ENCODE measurements at places on chromosomes 4 and X. TPM values are rescaled to one million over a fixed set of nuclear protein-coding genes. Genes with fewer than 3 reads are reported as not detected.

The H2AZ1 gene
- total RNA-seq = 143 TPM

GRCh38 chrX:72316408-72317110 lies 10.8 kb upstream of the CITED1 start:
- DNase-seq = no peak
- no peaks in the 10 kb centered on the region for H3K4me1 ChIP-seq
- no peak overlapping the region for H3K27ac ChIP-seq

The TNIP3 gene
- total RNA-seq = 1.3 TPM

The ZBTB49 gene
- total RNA-seq = 14.7 TPM

DNA sequence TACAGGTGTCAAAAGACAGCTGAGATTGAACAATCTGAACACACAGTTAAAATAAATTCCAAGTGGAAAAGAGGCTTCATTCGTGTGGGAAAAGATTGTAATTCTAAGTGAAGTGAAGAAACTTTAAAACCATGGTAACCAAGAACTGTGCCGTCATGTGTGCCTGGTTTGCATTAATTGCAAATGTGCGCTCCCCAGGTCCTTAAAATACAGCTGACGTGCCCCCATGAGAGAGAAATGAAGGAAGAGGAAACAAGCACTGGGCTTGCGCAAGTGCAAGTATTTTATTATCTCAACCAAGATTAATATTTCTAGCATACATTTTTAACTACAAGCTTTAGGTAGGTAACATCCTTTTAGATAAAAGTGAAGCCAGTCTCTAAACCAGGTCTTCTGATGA lies 92.5 kb downstream of the PARM1 start:
- no peak overlapping the region for H3K4me3 ChIP-seq
- H3K27me3 ChIP-seq = no peaks in the 10 kb centered on the region
- no peak for DNase-seq
- H3K27ac ChIP-seq = no peak overlapping the region
- no peaks in the 10 kb centered on the region for H3K36me3 ChIP-seq
- H3K4me1 ChIP-seq = no peaks in the 10 kb centered on the region

The THAP9 gene
- 2.3 TPM for total RNA-seq

GRCh38 chr4:26174027-26174426 lies 146.8 kb upstream of the RBPJ start:
- no peak for DNase-seq
- peak overlapping the region; percentile 58 for H3K4me3 ChIP-seq
- H3K4me1 ChIP-seq = peaks cover 12% of the 10 kb centered on the region
- H3K27ac ChIP-seq = no peak overlapping the region

The HNRNPH2 gene
- total RNA-seq = 44.1 TPM

GRCh38 chr4:120821029-120821428 lies 101.5 kb downstream of the PRDM5 start:
- no peak overlapping the region for H3K4me3 ChIP-seq
- H3K4me1 ChIP-seq = no peaks in the 10 kb centered on the region
- H3K27ac ChIP-seq = no peak overlapping the region
- H3K27me3 ChIP-seq = no peaks in the 10 kb centered on the region
- no peak for DNase-seq

The PSAPL1 gene
- not detected for total RNA-seq

DNA sequence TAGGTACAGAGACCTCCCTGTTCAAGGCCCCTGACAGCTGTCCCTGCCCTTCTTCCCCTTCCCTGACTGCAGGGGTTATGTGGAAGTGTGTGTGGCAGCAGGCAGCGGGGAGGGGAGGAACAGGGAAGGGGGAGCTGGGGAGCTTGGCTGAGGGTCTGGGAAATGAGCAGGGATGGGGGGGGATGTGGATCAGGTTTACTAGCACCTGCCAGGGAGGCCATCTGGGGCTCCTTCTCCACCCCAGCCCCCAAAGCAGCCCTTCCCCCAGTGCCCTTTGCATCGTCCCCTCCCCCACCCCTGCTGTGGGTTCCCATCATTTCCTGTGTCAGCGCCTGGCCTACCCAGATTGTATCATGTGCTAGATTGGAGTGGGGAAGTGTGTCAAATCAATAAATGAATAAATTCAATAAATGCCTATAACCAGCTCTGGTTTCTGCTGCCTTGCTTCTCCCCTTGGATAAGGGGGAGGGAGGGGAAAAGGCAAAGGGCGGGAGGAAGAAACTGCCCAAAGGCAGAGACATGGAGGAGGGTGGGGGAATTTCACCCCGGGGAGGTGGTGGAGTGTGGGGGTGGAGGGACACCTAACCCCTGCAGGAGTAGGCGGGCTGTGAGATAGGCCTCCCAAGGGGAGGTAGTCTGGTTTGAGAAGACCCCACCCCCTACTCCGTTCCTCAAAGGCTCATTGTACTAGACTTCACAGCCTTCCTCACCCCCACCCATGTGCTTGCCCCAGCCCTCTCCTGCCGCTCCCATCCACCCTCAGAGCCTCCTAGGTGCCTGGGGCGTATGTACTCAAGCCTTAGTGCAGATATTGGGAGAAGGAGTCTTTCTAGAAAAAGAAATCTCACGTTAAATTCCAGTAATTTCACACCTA lies 3.2 kb downstream of the CXorf65 start:
- H3K4me3 ChIP-seq = peak overlapping the region; percentile 61
- peak overlapping the region; percentile 99 for H3K27ac ChIP-seq
- DNase-seq = peak; percentile 71
- peaks cover 5% of the 10 kb centered on the region for H3K36me3 ChIP-seq

The CENPI gene
- 1.1 TPM for total RNA-seq

- no peaks in the 10 kb centered on the region for H3K36me3 ChIP-seq
- H3K27ac ChIP-seq = no peak overlapping the region
- H3K27me3 ChIP-seq = no peaks in the 10 kb centered on the region
- H3K4me3 ChIP-seq = no peak overlapping the region
- no peak for DNase-seq
- no peaks in the 10 kb centered on the region for H3K4me1 ChIP-seq
These were observed 327.3 kb downstream of the MAPK10 start for GRCh38 chr4:86032476-86033022.

- DNase-seq = no peak
- H3K4me1 ChIP-seq = no peaks in the 10 kb centered on the region
- H3K36me3 ChIP-seq = no peaks in the 10 kb centered on the region
- H3K27me3 ChIP-seq = no peaks in the 10 kb centered on the region
- no peak overlapping the region for H3K4me3 ChIP-seq
- H3K27ac ChIP-seq = no peak overlapping the region
These were observed 92.7 kb downstream of the PJA1 start for GRCh38 chrX:69072486-69073006.

DNA sequence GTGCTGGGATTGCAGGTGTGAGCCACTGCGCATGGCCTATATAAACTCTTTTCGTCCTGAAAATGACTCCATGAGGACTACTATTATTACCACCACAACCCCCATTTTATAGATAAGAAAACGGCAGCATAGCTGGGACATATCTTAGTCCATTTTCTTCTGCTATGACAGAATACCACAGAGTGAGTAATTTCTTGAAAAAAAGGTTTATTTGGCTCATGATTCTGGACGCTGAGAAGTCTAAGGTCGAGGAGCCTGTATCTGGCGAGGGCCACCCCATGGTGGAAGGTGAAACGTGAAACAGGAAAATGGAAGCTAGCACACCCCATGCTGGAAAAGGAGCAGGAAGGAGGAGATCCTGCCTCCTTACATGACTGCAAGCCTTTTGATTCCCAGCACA lies 68.9 kb downstream of the SMIM20 start:
- H3K27me3 ChIP-seq = no peaks in the 10 kb centered on the region
- H3K27ac ChIP-seq = no peak overlapping the region
- H3K4me3 ChIP-seq = no peak overlapping the region
- H3K36me3 ChIP-seq = no peaks in the 10 kb centered on the region

Measured in CD4-positive, CD25-positive, alpha-beta regulatory T cell (primary cell).